Activated CD8-positive, alpha-beta memory T cell treated with anti-CD3 and anti-CD28 coated beads, Interleukin-2, amount 50 U/mL, for 48 hours (primary cell): ENCODE measurements at places on chromosomes 4 and X.

- DNase-seq: no peak
Measured at GRCh38 chr4:62640296-62640695, 1440.2 kb downstream of the ADGRL3 start.

- no peak for DNase-seq
Measured at GRCh38 chr4:166527500-166527899, 654.5 kb downstream of the TLL1 start.

- DNase-seq: no peak
Measured at GRCh38 chrX:64202808-64203325, 2.6 kb downstream of the AMER1 start.

GRCh38 chr4:74449571-74450297 lies 4.8 kb downstream of the AREG start:
- no peak for DNase-seq

DNA sequence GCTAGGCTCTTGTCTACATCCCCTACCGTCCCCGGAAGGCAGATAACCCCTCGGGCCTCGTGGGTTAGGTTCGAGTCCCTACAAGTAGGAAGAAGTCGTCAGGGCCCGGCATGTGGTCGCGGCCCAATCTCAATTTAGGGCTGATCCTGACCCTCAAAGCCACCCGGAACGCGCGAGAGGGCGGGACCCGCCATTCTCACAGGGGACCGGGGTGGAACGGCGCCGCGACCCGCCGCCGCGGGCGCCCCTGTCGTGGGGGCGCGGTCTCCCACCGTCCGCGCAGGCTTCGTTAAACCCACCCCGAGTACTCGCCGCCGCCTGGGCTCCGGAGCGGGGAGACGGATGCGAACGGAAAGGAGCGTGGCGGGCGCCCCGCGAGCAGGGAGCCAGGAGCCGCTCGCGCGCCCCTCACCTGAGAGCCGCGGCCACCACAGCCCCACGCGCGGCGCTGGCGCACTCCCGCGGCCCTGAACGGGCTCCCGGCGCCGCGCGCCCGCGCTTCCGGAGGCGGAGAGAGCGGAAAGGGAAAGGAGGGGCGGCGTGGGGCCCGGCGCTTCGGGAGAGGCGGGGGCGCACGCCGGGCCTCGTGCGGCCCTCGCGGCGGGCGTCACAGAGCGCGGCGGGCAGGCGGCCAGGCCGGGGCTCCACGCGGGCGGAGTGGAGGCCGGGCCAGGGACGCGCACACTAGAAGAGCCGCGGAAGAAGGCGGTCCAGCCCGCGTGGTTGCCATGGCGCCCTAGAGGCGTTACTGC lies at the start of gene CFAP97:
TSS of gene CFAP97 (minus strand) at position 515 of the 752 bp plus-strand sequence. CDS start 12,804 bp downstream, outside the sequence.
- peak; percentile 87 for DNase-seq

- DNase-seq: no peak
Measured at GRCh38 chr4:101857176-101857575, 66.6 kb downstream of the BANK1 start.

DNA sequence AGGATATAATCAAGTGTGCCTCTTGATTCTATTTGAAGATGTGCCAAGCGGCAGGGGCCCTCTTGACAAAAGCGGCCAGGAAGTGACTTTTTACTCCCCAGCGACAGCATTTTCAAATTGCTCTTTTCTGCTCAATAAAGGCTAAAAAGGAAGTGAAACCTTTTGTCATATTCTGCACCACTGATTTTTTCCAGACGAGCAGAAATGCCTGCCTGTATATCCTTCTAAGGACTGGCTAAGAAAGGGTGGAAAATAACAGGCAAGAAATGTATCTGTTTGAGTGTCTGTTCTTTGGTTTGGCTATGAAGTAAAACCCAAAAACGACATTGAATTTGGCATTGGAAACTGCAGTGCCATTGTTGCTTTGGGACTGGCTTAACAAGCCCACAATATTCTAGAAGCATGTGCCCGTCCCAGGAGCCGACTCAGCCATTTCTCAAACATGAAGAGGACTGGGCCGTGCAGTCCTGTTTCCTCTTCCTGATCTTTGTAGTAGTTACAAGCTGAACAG lies 25.4 kb downstream of the TMSB4X start:
- no peak for DNase-seq

- DNase-seq: no peak
Measured at GRCh38 chrX:39418254-39418704, 617.0 kb downstream of the MID1IP1 start.

GRCh38 chr4:128649575-128650205 lies 159.8 kb upstream of the JADE1 start:
- no peak for DNase-seq

GRCh38 chr4:110876866-110877265 lies 254.0 kb upstream of the PITX2 start:
- no peak for DNase-seq

GRCh38 chr4:16194214-16194613 lies 32.1 kb downstream of the TAPT1 start:
- DNase-seq: no peak

- peak; percentile 72 for DNase-seq
Measured at GRCh38 chrX:71098302-71098701, 2.7 kb downstream of the FOXO4 start.

DNA sequence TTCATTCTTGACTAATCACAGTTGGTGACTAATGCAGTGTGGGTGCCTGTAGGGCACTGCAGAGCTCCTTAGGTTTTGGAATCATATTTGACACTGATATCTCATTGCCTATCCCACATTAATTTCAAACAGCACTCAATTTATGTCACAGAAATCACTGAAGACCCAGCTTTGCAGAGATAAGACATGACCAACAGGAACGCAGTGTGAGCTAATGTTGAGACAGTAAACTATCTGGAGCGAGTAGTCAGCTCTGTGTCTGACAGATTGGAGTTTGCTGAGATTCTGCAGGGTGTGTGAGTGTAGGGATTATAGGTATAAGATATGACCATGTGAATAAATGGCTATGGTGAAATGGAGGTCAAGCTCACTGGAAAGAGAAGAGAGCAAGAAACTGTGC lies 1586.1 kb upstream of the AGA start:
- no peak for DNase-seq

GRCh38 chrX:65862638-65863037 lies 177.2 kb downstream of the VSIG4 start:
- no peak for DNase-seq

GRCh38 chrX:265502-265901 lies 15.7 kb upstream of the PLCXD1 start:
- DNase-seq: no peak

DNA sequence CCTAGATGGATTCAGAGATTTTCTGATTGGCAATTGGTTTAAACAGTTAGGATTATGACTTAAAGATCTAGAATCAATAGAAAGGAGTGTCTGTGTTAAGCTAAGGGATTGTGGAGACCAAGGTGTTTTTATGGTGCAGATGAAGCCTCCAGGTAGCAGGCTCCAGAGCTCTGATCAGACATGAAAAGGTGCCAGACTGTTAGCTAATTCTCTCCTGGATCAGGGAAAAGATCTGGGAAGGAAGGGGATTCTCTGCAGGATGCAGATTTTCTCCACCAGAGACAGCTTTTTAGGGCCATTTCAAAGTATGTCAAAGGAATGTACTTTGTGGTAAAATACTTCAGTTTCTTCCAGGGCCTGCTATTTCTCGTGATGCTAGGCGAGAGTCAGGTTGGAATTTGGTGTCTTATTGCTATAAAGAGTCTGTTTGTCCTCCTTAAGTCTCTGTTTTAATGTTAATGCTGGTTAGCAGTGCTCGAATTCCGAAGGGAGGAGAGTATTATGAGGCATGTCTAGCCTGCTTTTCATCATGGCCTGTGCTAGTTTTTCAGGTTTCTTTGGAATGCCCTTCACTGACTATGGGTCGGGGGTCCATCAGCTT lies 12.0 kb upstream of the GPR78 start:
- DNase-seq: no peak

GRCh38 chr4:17761062-17761461 lies 20.4 kb downstream of the FAM184B start:
- no peak for DNase-seq

DNA sequence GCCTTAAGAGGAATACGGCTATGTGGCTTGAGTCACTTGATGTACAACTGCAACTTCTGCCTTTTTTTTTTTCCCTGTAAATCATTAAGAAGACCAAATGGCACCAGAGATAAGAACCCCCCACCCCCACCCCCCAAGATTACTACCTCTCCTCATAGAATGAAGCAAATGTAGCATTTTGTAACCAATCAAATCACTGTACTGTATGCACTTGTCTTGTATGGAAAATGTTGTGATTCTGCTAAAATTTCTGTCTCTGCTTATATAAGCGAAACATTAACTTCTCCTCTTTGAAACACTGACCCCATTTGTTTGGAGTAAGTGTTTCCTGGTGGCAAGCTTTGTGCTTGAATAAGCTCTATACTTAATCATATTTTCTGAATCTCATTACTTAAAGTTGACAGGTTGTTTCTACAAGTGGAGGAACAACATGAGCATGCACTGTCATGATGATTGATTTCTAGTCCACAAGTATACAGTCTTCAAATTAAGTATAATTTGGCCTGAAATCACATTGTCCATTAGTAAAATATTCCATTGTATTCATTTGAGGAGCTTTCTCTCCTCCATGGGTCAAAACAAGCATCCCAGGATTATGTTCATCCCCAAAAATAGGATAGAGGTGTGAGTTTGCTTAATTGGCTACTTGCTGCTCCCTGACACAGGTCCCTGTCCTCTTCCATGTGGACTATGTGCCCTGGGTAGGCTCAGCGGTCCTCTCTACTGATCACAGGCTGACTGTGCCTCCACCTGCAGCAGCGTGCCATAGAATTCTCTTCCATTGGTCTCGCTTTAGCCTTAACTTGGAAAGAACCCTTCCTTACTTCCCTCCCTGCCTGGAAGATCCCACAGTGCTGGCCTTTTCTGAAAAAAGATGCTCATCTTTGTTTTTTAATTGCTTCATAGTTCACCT lies 104.0 kb upstream of the BMP2K start:
- DNase-seq: no peak

- no peak for DNase-seq
Measured at GRCh38 chrX:15269618-15270521, at the start of gene ASB9. TSS of gene ASB9 (minus strand) at chrX:15270083. CDS start at chrX:15269874, 209 bp downstream.

DNA sequence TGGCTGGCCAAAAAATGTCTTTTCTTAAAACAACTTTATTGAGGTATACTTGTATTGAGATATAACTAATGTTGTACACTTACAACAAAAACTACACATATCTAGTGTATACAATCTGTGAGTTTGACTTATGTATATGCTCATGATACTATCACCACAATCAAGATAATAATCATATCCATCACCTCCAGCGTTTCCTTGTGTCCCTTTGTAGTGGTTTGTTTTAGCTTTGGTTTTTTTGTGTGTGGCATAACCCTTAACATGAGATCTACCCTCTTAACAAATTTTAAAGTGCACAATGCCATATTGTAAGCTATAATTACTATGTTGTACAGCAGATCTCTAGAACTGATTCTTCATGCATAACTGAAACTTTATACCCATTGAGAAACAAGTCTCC lies 13.4 kb upstream of the PCSK1N start:
- DNase-seq: no peak

DNA sequence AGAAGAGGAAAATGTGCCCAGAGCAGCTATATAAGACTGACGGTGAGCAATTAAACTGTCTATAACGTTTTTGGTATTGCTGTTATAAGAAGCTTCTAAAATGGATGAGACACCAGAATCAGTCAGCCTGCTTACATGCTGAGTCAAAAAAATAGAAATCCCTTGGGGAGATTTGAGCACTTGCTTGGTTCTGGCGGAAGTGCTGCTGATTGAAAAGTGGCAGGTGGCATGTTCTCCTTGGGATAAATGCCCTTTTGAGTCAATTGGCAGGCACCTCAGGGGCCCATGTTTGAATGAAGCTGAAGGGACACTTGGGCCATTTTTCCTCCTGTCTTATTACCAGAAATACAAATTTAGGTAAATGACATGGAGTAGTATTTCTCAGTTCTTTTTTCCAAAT lies 148.7 kb downstream of the PTCHD1 start:
- no peak for DNase-seq

DNA sequence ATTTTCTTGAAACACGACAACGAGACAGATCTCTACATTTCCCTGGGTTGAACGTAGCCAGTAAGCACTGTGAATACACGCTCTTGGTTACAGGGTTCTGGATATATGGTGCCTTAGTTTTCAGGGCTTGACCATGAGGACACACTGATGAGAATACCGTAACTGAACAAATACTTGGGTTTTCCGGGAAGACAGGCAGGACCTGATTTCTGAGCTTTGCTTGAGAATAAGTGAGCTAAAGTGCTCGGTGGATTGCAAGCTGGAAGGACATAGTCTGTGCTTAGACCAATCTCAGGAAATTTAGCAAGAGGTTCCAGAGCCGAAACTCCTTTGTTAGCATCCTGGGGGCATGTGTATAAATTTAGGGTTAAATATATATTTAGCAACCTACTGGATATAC lies 876 bp upstream of the TACR3 start:
- no peak for DNase-seq

GRCh38 chrX:41526925-41527324 lies 79.8 kb downstream of the NYX start:
- DNase-seq: no peak

DNA sequence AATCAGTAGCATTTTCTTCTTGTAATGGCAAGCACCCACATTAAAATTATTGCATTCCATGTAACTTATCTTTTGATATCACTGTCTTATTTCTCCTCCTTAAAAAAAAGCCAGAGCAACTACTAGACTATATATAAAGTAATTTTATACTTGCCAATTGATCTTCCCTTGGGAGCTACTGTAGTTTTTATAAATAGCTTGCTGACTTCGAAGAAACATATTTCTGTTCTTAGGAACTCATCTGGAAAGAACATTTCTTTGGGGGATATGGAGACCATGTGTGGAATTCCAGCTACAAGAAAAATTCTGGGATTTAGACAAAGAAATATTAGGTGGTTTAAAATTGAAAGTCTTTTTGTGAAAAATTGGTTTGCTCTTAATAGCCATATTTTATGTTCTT lies 94.9 kb downstream of the BMPR1B start:
- no peak for DNase-seq

GRCh38 chrX:153929576-153929975 lies 3.5 kb upstream of the ARHGAP4 start:
- no peak for DNase-seq

DNA sequence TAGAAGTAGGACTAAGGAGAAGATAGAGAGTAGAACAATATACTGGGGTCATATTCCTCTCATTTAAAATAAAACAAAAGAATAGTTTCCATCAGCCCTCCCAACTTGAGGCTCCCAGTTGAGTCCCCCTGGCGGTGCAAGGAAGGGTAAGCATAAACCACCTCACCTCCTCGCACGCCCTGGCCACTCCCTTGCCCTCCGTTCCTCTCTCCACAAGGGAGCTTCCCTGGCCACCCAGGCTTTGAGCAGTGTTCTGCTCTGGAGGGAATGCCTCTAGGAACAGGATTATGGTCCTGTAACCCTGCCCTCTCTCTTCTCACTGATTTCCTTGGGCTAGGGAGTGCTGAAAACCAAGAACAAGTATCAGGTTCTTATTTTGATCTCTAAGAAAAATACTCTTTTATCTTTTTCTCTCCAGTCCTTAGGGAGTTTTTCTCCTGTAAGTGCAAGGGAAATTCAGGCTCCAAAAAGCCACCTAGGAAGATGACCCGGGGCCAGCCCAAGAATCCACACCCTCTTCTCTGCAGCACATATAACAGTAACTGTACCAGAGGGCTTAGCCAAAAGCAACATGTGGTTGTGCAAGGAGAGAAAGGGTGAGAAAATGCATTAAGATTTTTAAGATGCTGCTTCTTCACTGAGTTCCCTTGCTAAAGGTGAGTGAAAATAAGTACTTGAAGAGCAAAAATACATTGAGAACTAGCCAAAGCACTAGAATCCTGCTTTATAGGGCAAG lies 69.9 kb downstream of the USP38 start:
- DNase-seq: no peak

- no peak for DNase-seq
Measured at GRCh38 chrX:142359331-142359730, 154.2 kb upstream of the MAGEC2 start.
